Body of pancreas (tissue), 4 donors: ENCODE measurements at places on chromosomes 4 and X. TPM values are rescaled to one million over a fixed set of nuclear protein-coding genes. Genes with fewer than 3 reads are reported as not detected.

NCBP2L gene
- not detected for total RNA-seq

CLDN22 gene
- not detected for total RNA-seq

GSX2 gene
- total RNA-seq: not detected

PNMA6A gene
- 2.1 TPM for total RNA-seq

IL2 gene
- total RNA-seq: not detected

ZFYVE28 gene
- total RNA-seq: 16.8 TPM

LRAT gene
- total RNA-seq: 0.78 TPM

TBX22 gene
- total RNA-seq: not detected

NLRP2B gene
- not detected for total RNA-seq

WWC2 gene
- 24.4 TPM for total RNA-seq

TMEM156 gene
- total RNA-seq: 2.9 TPM

RGN gene
- total RNA-seq: 21.5 TPM

PNCK gene
- not detected for total RNA-seq

PPEF2 gene
- total RNA-seq: not detected

OPRPN gene
- not detected for total RNA-seq
